CD4-positive, alpha-beta T cell treated with Interleukin-15 for 1 hour (primary cell): ENCODE measurements at places on chromosomes 13 and 19.

DNA sequence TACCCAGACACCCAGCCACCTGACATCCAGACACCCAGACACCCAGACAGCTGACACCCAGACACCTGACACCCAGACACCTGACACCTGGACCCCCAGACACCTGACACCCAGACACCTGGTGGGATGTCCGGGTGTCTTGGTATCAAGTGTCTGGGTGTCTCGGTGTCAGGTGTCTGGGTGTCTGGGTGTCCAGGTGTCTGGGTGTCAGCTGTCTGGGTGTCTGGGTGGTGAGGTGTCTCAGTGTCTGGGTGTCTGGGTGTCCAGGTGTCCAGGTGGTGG, 18.6 kb downstream of the C19orf12 start:
- no peak for DNase-seq

DNA sequence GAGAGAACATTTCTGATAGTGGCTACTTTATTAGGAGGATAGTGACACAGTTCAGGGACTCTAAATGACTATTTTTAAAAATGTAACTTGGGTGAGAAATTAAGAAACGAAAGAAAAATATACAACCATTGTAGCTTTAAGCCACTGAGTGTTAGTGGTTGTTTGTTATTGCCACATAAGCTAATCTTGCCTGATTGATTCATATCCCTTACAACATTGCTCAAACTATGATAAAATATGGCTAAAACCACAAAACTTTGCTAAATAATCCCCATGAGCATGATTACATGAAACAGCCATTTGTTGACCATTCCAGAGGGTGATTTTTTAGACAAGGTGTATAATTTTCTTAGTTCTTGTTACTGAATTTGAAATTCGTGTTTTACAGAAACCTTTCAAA, 343.4 kb downstream of the SLITRK5 start:
- DNase-seq: no peak

DNA sequence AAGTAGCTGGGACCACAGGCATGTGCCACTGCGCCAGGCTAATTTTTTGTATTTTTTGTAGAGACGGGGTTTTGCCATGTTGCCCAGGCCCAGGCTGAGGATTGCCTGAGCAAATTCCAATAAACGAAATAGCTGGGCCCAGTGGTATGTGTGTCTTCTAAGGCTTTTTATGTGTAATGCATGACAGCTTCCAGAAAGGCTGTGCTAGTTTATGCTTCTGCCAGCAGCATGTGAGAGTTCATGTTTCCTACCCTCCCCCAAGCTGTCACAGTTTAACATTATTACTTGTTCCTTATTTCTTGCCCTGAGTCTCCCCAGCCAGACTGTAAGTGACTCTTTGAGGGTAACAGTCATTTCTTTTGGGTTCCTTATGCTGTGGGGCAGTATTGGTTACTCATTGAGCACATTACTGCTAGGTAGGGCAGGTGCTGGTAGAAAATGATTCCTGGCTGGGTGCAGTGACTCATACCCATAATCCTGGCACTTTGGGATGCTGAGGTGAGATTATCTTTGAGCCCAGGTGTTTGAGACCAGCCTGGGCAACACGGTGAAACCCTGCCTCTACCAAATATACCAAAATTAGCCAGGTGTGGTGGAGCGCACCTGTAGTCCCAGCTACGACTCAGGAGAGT, 13.6 kb downstream of the GPATCH1 start:
- DNase-seq: no peak

- DNase-seq: no peak
These were observed 1.6 kb upstream of the ZNF497 start for GRCh38 chr19:58364146-58364545.

DNA sequence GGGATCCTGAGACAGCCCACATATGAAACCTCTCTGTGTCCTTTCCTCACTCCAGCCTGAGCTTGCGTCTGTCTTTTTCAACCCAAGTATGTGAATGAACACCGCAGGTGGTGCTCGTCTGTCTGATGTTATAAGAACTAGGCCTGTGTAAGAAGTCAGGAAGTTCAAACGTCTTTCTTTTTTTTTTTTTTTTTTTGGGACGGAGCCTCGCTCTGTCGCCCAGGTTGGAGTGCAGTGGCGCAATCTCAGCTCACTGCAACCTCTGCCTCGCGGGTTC, 92.3 kb downstream of the ANKRD10 start:
- DNase-seq: no peak

- peak; percentile 26 for DNase-seq
These were observed 5.3 kb upstream of the GSK3A start for GRCh38 chr19:42247640-42248199.

- peak; percentile 79 for DNase-seq
These were observed 31.2 kb downstream of the NLRP12 start for GRCh38 chr19:53792721-53793433.

- peak; percentile 43 for DNase-seq
These were observed 11.2 kb upstream of the IL4I1 start for GRCh38 chr19:49907745-49908446.

DNA sequence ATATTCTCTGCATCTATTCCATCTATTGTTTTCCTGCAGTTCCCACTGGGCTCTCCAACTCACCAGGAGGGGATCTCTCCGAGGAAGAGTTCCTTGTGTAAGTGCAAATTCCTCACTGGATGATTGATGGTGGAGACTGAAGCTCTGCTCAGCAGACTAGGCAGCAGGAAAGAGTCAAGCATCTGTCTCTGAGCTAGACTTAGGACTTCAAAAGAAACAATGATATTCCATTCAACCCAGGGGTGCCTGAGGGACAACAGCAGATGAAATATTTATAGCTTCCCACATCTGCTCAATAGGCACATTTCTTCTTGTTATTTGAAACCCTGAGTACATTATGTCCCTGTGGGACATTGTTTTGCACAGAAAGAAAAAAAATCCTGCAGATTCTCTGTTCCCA, at the start of the genes OR7A5 and OR7C1:
TSS of gene OR7A5 (minus strand) at position 175 of the 400 bp plus-strand sequence. CDS start 6,944 bp downstream, outside the sequence.
TSS of gene OR7C1 (minus strand) at position 175 of the 400 bp plus-strand sequence. CDS start 35,049 bp downstream, outside the sequence.
- DNase-seq: no peak

DNA sequence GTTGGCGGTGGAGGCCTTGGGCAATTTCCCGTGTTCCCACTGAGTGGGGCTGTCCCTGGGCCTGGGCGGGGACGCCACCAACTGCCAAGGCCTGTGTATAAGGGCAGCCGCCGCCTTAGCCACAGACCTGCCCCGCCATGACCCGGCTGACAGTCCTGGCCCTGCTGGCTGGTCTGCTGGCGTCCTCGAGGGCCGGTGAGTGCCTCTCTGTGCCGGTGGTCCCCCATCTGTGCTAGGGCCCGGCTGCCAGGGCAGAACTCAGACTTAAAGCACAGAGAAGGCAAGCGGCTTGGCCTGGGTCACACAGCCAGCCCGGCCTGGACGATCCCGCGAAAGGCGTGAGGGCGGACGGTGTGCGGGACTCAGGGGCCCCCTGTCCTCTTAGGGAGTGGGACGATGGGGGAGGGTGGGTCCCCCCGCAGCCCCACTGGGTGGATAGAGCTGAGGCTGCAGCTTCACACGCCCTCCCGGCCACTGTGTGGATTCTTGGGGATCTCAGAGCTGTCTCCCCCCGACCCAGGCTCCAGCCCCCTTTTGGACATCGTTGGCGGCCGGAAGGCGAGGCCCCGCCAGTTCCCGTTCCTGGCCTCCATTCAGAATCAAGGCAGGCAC, at the start of gene AZU1:
TSS of gene AZU1 (plus strand) at position 128 of the 612 bp plus-strand sequence. CDS start at position 138, 10 bp downstream.
- no peak for DNase-seq

- no peak for DNase-seq
These were observed 586.8 kb downstream of the TBC1D4 start for GRCh38 chr13:74895042-74895796.
